ENCODE measurements at places on chromosomes 7 and 10.

- no peak for DNase-seq
Observed at GRCh38 chr10:27838361-27838760, 92.7 kb upstream of the MKX start.

GRCh38 chr7:33876596-33877274 is 28.6 kb upstream of the BMPER start:
- no peak for DNase-seq

DNA sequence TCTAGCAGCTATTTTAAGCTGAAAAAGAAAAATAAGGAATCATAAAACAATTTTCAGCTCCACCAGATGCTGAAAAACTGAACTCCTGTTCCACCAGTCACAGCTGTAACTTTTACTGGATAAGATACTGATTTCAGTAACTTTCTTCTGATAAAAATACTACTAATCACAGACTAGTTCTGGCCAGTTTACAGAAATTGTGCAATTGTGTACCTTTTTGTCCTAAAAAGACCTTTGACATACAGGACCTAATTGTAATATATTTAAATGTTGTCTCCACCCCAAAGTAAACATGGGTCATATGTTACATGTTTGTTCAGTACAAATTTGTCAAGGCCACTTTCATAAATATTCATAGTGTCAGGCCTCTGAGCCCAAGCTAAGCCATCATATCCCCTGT is 27.1 kb upstream of the PIP start:
- DNase-seq = no peak

DNA sequence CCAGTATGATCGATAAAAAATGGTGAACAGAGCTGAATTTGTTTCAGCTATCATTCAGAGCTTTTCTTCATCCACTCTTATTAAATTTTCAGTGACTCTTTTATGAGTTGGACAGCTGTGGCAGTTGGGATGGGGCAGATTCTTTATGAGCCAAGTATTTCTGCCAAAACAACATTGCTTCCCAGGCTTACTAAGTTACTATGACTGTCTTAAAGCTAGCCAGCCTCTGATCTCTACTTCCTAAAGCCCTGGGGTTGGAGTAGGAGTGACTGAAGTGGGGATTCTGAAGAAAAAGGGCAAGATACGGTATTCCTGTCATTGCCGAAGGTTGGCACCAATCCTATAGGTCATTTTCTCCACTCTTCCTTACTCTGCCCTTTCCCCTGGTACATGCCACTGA is 12.7 kb downstream of the RPP30 start:
- DNase-seq = no peak

DNA sequence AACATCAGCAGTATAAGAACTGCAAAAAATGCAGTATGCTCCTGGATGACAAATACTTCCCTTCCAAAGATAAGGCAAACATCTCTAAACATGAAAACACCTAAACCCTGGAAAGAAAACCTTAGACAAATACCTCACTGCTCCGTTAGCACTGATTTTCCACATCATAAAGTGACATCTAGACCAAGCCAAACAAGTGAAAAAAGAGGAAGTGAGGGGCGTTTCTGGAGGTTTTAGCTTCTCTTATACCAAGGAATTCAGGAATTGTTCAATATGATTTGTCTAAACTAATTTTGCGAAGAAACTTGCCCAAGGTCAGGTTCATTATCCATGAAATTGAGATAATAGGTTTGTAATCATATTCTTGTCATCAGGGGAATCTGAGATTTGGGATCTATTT is 279.7 kb downstream of the ADRA2A start:
- DNase-seq = no peak

- no peak for DNase-seq
Observed at GRCh38 chr10:83372646-83373045, 766.7 kb upstream of the GHITM start.

GRCh38 chr10:80491251-80492102 is 37.4 kb downstream of the TSPAN14 start:
- DNase-seq = no peak

DNA sequence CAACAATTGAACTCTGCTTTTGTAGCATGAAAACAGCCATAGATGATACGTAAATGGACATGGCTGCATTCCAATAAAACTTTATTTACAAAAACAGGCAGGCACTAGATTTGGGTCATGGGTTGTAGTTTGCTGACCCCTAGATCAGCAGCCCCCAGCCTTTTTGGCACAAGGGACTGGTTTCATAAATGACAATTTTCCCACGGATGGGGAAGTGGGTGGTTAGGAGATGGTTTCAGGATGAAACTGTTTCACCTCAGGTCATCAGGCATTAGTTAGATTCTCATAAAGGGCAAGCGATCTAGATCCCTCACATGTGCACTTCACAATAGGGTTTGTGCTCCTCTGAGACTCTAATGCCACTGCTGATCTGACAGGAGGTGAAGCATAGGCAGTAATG is 16.5 kb upstream of the ANK3 start:
- no peak for DNase-seq

DNA sequence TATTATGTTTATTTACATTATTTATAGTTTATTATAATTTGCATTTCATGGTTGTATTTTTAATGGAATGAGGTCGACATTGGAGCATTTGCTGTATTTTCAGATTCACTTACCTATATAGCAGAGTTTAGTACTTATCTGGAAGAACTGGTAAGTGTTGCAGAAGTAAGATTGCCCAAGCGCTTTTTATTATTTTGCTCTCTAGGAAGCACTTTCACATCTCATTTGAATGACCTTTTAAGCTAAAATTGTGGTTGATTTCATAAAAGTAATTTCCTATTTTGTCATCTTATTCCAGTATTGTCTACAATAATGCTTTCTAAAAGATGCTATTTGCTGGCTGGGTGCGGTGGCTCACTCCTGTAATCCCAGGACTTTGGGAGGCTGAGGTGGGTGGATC is 28.6 kb downstream of the SEC61A2 start:
- DNase-seq = no peak

DNA sequence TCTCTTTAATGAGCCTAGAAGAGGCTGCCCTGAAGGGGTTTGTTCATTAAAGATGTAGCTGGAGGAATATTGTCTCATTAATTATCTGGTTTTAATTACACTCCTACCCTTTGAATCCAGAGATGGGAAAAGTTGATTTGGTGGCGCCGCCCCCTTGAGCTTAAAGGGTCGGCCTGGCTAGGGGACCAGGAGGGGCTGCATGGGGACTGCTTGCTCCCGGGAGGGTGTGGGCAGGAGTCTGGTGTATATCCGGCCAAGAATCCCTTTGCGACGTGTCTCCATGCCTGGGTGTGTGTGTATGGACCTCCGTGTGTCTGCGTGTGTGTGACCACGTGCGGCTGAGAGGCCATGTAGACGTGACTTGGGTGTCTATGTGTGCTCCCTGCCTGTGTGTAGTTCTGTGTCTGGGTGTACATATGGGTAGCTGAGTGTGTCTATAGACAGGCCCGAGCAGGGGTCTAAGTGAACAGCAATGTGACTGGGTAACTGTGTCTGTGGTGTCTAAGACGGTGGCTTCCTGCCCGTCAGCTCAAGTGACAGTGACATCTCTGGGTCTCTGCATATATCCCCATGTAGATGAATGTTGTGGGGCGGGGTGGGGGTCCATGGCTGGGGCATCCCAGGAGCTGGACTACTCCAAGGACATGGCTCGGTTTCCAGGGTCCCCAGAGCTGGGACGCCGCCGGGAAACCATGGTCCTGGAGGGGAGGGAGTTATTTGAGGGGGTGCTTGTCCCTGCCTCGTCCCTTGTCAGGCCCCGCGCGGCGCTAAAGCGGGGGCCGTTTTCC is 10.7 kb downstream of the LBX1 start:
- DNase-seq = no peak

DNA sequence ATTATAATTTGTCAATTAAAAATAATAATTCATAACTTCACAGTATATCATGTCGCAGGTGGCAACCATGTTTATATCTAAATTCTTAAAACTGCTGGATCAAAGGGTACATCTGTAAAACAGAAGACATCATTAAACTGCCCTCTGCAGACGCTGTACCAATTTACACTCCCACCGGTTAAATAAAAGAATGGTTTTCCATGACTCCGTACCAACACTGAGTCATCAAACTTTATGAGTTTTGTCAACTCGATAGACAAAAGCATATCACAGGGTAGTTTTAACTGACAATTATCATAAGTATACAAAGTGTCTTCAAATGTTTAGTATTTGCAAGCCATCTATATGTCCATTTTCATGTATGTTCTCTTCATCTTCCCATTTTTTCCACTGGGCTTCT is 5.7 kb upstream of the GSTK1 start:
- no peak for DNase-seq

All from activated CD4-positive, alpha-beta T cell treated with anti-CD3 and anti-CD28 coated beads, Interleukin-2, amount 10 ng/mL, durations not matched to agents 7 days and 5 days (primary cell).